ENCODE measurements at places on chromosomes 1 and 21.

DNA sequence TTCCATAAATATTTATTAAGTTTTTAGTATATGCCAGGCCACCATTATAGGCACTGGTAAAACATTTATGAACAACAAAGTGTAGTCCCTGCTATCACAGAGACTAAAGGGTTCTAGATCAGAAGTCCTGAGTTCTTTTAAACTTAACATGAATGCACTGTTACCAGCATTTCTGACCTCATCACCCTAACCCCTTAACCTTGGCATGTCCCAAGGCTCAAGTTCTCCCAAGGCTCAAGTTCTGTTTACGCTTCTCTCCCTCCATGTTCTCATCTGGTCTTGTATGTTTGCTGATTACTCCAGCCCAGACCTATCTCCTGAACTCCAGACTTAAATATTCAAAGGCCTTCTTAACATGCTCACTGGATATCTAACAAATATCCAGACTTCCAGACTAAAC is 54.5 kb downstream of the UBE2T start:
- H3K36me3 ChIP-seq = no peaks in the 10 kb centered on the region
- no peaks in the 10 kb centered on the region for H3K4me1 ChIP-seq
- no peak overlapping the region for H3K27ac ChIP-seq

DNA sequence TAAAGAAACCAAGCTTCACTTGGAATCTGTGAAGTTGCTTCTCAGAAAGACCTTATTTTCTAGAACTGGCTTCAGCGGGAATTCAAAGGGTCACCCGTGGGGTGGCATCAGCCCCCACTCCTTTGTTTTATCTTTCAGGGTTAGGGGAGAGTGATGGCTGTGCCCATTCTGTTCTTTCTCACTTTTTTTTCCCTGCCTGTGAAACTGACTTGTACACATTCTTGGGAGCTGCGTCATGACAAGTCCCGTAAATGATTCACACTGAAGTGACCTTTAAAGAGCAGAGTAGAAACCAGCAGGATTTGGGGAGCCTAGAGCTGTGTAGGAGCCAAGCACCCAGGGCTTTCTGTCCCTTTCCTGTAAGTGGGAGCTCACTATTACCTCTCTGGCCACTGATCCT is 43.8 kb downstream of the SLC44A3 start:
- no peaks in the 10 kb centered on the region for H3K4me1 ChIP-seq
- H3K27ac ChIP-seq = no peak overlapping the region
- no peaks in the 10 kb centered on the region for H3K36me3 ChIP-seq
- H3K27me3 ChIP-seq = no peaks in the 10 kb centered on the region
- no peak overlapping the region for H3K4me3 ChIP-seq

DNA sequence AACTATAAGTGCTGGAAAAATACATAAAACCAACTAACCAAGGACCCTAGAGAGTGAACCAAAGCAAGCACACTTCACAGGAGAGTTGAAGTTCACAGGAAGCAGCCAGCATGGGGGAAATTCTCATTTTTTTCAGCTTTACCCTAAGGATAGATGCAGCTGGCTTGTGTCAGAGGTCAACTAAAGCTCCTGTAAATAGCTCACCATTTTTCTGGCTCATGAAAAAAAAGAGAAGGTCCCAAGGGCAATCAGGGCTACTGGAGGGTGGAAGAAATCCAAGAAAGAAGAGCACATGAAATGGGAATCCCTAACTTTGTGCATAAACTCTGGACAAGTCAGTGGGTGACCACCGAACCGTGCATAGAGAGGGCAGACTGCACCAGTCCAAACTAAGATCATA is 58.3 kb downstream of the KCNJ15 start:
- H3K27me3 ChIP-seq = no peaks in the 10 kb centered on the region
- no peak overlapping the region for H3K4me3 ChIP-seq
- H3K4me1 ChIP-seq = no peaks in the 10 kb centered on the region
- no peak for DNase-seq
- no peak overlapping the region for H3K27ac ChIP-seq

- H3K4me1 ChIP-seq = no peaks in the 10 kb centered on the region
- H3K36me3 ChIP-seq = no peaks in the 10 kb centered on the region
- peak; percentile 16 for DNase-seq
- H3K4me3 ChIP-seq = no peak overlapping the region
- no peaks in the 10 kb centered on the region for H3K27me3 ChIP-seq
These were observed 66.7 kb upstream of the ANGPTL3 start for GRCh38 chr1:62530516-62531154.

- no peaks in the 10 kb centered on the region for H3K27me3 ChIP-seq
- peak; percentile 42 for DNase-seq
- no peak overlapping the region for H3K4me3 ChIP-seq
- peaks cover 50% of the 10 kb centered on the region for H3K4me1 ChIP-seq
- H3K36me3 ChIP-seq = no peaks in the 10 kb centered on the region
- H3K27ac ChIP-seq = no peak overlapping the region
These were observed 8.6 kb downstream of the NR5A2 start for GRCh38 chr1:200035956-200036618.

DNA sequence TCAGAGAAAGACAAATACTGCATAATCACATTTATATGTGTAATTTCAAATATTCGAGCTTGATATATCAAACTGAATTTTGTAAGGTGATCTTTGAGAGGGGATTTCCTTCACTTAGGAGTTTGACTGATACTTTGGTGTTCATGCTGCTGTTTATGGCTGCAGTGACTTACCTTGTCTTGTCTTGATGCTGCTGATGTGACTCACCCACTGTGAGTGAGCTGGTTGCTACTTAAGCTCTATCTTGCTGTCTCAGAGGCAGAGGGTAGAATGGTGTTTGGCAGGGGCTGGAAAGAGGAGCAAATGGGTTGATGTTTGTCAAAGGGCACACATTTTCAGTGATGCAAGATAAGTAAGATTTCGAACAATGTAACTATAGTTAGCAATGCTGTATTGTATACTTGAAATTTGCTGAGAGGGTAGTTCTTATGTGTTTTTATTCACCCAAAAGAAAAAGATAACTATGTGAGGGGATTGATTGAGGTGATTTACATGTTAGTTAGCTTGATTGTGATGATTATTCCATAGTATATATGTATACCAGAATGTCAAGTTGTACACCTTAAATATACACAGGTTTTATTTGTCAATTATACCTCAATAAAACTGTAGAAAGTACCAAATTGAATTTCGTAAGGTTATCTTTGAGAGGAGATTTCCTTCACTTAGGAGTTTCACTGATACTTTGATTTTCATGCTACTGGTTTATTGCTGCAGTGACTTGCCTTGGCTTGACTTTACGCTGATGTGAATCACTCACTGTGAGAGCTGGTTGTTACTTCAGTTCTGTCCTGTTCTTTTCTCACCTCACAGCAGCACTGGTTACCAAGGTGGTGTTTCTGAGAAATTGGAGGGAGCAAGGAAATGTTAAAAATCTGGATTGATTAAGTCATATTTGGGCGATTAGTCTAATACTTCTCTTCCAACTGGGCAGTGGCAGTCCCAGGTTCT is 94.5 kb upstream of the SLC5A9 start:
- no peak for DNase-seq
- H3K36me3 ChIP-seq = no peaks in the 10 kb centered on the region
- no peak overlapping the region for H3K4me3 ChIP-seq
- H3K4me1 ChIP-seq = no peaks in the 10 kb centered on the region

DNA sequence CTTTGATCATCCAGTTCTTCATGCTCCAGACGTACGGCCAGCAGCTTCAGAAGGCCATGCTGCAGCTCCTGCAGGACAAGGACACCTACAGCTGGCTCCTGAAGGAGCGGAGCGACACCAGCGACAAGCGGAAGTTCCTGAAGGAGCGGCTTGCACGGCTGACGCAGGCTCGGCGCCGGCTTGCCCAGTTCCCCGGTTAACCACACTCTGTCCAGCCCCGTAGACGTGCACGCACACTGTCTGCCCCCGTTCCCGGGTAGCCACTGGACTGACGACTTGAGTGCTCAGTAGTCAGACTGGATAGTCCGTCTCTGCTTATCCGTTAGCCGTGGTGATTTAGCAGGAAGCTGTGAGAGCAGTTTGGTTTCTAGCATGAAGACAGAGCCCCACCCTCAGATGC is 32.5 kb downstream of the MX1 start:
- H3K36me3 ChIP-seq = no peaks in the 10 kb centered on the region
- H3K27me3 ChIP-seq = no peaks in the 10 kb centered on the region
- no peak for DNase-seq
- H3K4me3 ChIP-seq = no peak overlapping the region

DNA sequence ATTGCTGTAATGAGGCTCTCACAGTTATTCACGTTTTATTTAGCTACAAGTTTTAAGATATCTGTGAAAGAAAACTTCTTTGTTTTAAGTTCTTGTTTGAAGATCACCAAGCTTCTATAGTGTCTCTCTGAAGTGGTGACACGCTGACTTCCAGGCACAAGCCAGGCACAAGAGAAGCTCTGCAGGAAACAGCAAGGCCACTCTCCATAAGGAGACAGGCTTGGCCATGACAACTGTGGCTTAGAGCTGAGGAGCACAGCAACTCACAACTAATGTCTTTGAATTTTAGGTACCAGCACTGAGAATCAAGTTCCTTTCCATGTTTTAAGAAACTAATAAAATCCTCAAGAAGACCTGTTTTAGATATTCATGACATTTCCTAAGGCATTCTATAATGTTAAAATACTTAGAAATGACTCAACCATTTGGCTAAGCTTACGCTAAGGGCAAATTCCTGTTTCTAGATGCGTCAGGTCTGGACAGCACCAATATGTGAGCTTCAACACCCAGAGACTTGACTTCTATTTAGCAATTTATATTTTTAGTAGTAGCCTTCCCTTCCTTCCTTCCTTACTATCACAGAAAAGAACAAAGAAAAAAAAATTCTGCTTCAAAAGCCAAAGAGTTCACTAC is 40.2 kb downstream of the APP start:
- no peaks in the 10 kb centered on the region for H3K36me3 ChIP-seq
- no peak for DNase-seq
- H3K27ac ChIP-seq = no peak overlapping the region
- no peaks in the 10 kb centered on the region for H3K4me1 ChIP-seq

DNA sequence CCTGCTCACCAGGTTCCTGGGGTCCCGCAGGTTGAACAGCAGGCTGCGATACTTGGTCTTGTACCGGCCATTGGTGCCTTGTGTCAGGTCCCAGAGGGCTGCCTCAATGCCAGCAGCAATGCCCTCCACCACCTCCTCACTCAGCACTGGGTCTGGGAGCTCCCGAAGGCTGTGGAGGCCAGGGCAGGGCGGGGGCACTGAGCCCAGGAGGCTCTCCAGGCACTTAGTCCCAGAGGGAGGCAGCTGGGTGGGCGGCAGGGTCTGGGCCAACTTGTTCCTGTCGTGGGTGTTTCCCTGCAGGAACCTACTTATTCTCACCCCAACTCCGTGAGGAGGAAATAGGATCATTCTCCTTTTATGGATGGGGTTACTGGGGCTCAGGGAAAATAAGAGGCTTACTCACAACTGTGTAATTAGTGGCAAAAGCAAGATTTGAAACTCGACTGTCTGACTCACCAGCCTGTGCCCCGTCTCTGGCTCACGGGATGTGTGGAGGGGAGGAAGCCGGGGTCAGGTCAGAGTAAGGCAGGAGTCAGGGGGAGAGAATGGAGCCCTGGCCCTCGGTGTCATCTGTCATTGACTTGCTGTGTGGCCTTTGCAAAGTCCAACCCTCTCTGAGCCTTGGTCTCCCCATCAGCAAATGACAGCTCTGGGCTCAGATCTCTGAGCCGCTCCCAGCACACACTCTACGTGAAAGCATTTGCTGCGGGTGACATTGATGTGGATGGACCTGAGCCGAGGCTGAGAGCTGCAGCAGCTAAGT is 17.2 kb downstream of the SPOCD1 start:
- no peaks in the 10 kb centered on the region for H3K36me3 ChIP-seq
- H3K27ac ChIP-seq = no peak overlapping the region
- H3K27me3 ChIP-seq = no peaks in the 10 kb centered on the region

DNA sequence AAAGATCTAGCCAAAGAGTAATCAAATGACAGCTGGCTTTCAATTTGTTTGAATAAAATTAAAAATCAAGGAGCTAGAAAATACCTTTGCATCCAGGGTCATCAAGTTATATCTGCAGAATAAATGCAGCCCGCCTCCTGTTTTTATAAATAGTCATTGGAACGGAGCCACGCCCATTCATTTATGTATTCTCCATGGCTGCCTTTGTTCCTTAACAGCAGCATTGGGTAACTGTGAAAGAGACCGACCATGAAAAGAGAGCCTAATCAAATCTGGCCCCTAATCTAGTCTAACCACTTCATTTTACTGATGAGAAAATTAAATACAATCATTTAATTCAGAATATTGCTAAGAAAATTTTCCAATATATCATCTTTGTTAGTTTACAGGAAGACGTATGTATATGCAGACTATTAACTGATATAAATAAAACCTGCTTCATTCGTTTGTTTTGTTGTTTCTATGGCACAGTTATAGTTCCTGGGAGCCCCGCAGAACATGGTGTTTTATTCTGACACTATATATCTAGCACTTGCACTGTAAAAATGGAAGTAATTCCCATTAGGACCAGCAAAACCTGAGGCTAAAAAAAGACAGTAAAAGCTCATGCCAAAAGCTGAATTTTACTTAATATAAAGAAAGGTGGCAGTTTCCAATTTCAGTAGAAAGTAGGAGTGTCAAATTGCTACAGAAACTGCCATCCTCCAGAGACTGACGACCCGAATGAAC is 111.8 kb upstream of the PALMD start:
- H3K27me3 ChIP-seq = no peaks in the 10 kb centered on the region
- H3K27ac ChIP-seq = no peak overlapping the region
- no peak overlapping the region for H3K4me3 ChIP-seq

GRCh38 chr1:91805311-91805801 is 80.6 kb downstream of the TGFBR3 start:
- H3K4me1 ChIP-seq = peaks cover 13% of the 10 kb centered on the region
- no peak overlapping the region for H3K4me3 ChIP-seq
- no peak overlapping the region for H3K27ac ChIP-seq
- no peaks in the 10 kb centered on the region for H3K36me3 ChIP-seq

GRCh38 chr1:32142446-32143301 is 34.8 kb downstream of the KPNA6 start:
- DNase-seq = no peak
- H3K4me1 ChIP-seq = peaks cover 5% of the 10 kb centered on the region
- H3K36me3 ChIP-seq = no peaks in the 10 kb centered on the region
- H3K4me3 ChIP-seq = no peak overlapping the region
- H3K27ac ChIP-seq = no peak overlapping the region

DNA sequence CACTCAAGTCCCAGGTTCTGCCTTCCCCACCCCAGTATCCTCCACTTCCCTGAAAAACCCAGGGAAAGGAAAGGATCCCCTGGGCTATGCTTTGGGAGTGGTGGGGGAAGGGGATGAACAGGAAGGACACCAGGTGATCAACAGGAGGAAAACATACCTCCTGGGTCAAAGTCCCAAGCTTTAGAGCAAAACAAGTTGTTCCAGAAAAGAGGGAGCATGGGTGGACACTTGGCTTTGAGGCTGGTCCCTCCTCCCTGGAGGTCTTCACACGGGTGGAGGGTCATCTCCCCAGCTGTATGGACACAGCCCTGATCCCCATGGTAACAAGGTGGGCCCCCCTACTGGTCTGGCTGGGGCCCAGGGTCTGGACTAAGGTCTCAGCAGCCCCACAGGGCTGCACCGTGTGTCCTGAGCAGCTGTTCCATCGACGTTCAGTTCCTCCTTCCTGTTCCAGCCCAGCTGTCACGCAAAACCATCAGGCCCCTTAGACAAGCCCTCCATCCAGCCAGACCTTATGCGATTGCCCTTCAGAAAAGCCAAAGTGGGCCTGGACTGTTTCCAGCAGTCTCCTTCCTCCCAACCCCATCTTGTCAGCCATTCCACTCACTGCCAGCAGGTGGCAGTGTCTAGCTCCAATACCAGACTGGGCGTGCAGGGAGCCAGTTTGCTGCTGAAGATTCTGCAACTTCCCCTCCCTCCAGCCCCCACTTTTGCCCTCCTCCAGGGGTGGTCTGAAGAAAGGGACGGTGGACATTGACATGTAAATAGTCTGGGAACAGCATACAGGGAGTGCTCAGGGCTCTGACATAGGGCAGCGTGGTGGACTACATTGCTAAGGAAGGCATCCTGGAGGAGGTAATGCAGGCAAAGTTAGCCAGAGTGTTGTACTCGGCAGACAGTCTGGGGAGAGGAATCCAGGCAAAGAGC is 2.9 kb upstream of the PDZK1IP1 start:
- no peaks in the 10 kb centered on the region for H3K4me1 ChIP-seq
- no peaks in the 10 kb centered on the region for H3K27me3 ChIP-seq
- no peak overlapping the region for H3K4me3 ChIP-seq
- H3K27ac ChIP-seq = no peak overlapping the region
- peak; percentile 74 for DNase-seq
